Nasal cavity respiratory epithelium epithelial cell of viscerocranial mucosa (primary cell): ENCODE measurements at places on chromosomes 4 and X. TPM values are rescaled to one million over a fixed set of nuclear protein-coding genes. Genes with fewer than 3 reads are reported as not detected.

Gene CXCL3
- 3.3 and 3.8 TPM in 2 replicates for total RNA-seq

Gene MAGEA10
- not detected in 2 replicates for total RNA-seq

Gene CSAG2
- total RNA-seq = not detected in 2 replicates

Gene NSUN7
- 3.6 and 4.1 TPM in 2 replicates for total RNA-seq

Gene RADX
- 2.7 and 3.0 TPM in 2 replicates for total RNA-seq
